Activated naive CD8-positive, alpha-beta T cell treated with anti-CD3 and anti-CD28 coated beads, Interleukin-2, amount 10 ng/mL, durations not matched to agents 7 days and 5 days (primary cell): ENCODE measurements at places on chromosomes 13 and 19. TPM values are rescaled to one million over a fixed set of nuclear protein-coding genes. Genes with fewer than 3 reads are reported as not detected.

GRCh38 chr13:72920097-72920496 lies 138.2 kb downstream of the PIBF1 start:
- H3K4me3 ChIP-seq: no peak overlapping the region
- H3K4me1 ChIP-seq: peaks cover 3% of the 10 kb centered on the region
- no peak overlapping the region for H3K27ac ChIP-seq
- no peaks in the 10 kb centered on the region for H3K27me3 ChIP-seq
- no peak for DNase-seq
- H3K36me3 ChIP-seq: peaks cover 38% of the 10 kb centered on the region

GRCh38 chr19:3493651-3494050 lies 6.8 kb downstream of the DOHH start:
- no peak overlapping the region for H3K4me3 ChIP-seq
- no peaks in the 10 kb centered on the region for H3K27me3 ChIP-seq
- H3K27ac ChIP-seq: no peak overlapping the region
- no peak for DNase-seq
- peaks cover 2% of the 10 kb centered on the region for H3K4me1 ChIP-seq

- H3K27ac ChIP-seq: peak overlapping the region; percentile 88
- H3K27me3 ChIP-seq: no peaks in the 10 kb centered on the region
- H3K36me3 ChIP-seq: peaks cover 2% of the 10 kb centered on the region
- peaks cover 17% of the 10 kb centered on the region for H3K4me1 ChIP-seq
Observed at GRCh38 chr19:46860125-46860845, 512 bp upstream of the ARHGAP35 start.

- peaks cover 12% of the 10 kb centered on the region for H3K36me3 ChIP-seq
- no peak for DNase-seq
- H3K27me3 ChIP-seq: no peaks in the 10 kb centered on the region
- no peak overlapping the region for H3K4me3 ChIP-seq
- no peak overlapping the region for H3K27ac ChIP-seq
Observed at GRCh38 chr19:16851031-16851712, 22.0 kb downstream of the SIN3B start.

DNA sequence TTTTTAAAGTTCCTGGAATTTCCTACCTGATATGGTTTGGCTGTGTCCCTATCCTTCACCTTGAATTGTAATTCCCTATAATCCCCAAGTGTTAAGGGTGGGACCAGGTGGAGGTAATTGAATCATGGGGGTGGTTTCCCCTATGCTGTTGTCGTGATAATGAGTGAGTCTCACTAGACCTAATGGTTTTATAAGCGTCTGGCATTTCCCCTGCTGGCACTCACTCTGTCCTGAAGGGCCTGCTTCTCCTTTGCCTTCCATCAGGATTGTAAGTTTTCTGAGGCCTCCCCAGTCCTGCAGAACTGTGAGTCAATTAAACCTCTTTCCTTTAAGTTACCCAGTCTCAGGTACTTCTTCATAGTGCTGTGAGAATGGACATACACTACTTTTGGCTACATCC lies 298.7 kb downstream of the HS6ST3 start:
- H3K36me3 ChIP-seq: no peaks in the 10 kb centered on the region
- DNase-seq: no peak
- no peak overlapping the region for H3K4me3 ChIP-seq
- no peaks in the 10 kb centered on the region for H3K4me1 ChIP-seq
- no peak overlapping the region for H3K27ac ChIP-seq
- H3K27me3 ChIP-seq: no peaks in the 10 kb centered on the region

The CNN1 gene
- total RNA-seq: not detected
